ENCODE measurements at places on chromosomes 7 and 10.

- no peak for DNase-seq
These were observed 36.6 kb upstream of the BHLHA15 start for GRCh38 chr7:98174334-98175259.

DNA sequence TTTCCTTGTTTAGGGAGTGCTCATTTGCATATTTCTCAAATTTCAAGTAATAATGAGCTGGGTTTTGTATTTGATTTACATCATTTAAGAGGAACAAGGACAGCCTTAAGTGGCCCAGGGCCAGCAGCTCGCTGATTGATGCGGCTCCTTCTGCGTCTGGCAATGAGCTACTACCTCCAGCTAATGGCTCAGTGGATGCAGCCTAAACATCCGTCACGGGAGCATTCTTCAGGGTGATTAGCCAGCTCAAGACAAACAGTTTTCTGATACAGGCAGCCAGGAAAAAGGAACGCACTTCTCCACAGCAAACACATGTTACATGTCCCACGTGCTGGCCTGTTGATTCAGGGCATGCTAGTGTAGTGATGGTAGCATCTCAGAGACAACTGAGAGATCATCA is 169.3 kb upstream of the TCERG1L start:
- DNase-seq = no peak

GRCh38 chr10:6234371-6234770 is 31.6 kb downstream of the PFKFB3 start:
- no peak for DNase-seq

GRCh38 chr7:2508327-2509215 is 11.0 kb upstream of the LFNG start:
- no peak for DNase-seq

DNA sequence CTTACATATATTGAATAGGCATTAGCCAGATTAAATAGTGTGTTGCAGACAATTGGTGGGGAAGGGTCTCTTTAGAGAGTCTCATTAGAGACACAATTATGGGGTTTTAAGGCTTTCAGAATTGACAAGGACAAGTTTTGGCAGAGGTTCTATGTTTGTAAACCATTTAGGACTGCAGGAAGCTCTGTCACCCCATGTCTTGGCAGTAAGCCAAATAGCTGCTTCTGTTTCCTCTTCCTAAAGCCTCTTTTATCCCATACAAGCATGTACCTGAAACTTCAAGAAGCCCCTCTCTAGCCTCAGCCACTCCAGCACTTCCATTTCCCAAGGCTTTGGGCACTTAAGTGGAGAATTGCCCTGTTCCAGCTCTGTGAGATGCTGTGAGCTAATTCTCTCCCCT is 21.8 kb upstream of the LRRC4 start:
- no peak for DNase-seq

GRCh38 chr7:116802746-116803152 is 59.6 kb upstream of the CAPZA2 start:
- peak; percentile 66 for DNase-seq

- no peak for DNase-seq
These were observed 35.8 kb upstream of the SDHAF3 start for GRCh38 chr7:97081521-97082300.

- no peak for DNase-seq
These were observed 120.5 kb upstream of the SEMA3E start for GRCh38 chr7:83769407-83769806.

DNA sequence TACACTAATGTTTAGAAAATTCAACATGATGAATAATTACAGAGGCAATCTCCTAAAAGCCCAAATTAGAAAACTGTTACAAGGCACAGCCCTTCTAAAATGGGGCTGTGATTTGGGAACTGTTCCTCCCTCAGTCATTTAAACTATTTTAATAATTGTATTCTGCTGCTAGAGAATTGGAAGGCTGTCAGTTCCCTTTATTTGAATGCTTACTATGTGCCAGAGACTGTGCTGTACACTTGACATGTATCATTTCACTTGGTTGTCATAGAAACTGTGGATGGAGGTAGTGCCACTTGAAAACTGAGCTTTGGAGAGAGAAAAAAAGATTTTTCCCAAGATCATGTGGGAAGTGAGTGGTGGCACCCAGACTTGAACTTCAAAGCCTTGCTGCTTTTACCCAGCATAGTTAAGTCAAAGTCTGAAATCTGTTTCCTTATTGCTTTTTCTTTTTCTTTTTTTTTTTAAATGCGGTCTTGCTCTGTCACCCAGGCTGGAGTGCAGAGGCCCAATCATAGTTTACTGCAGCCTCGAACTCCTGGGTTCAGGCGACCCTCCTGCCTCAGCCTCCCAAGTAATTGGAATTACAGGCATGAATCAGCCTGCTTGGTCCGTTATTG is 23.6 kb downstream of the UBE2D1 start:
- no peak for DNase-seq

GRCh38 chr10:13048762-13049161 is 47.2 kb upstream of the CCDC3 start:
- DNase-seq = no peak

GRCh38 chr7:121599887-121600286 is 203.8 kb upstream of the FAM3C start:
- no peak for DNase-seq

- no peak for DNase-seq
These were observed 8.3 kb upstream of the SEMA3A start for GRCh38 chr7:84202855-84203254.

- peak; percentile 52 for DNase-seq
These were observed 63.7 kb downstream of the PRKG1 start for GRCh38 chr10:51137756-51138529.

GRCh38 chr7:134622303-134622995 is 24.2 kb upstream of the BPGM start:
- no peak for DNase-seq

- no peak for DNase-seq
These were observed 28.0 kb downstream of the TMEM270 start for GRCh38 chr7:73888959-73889358.

DNA sequence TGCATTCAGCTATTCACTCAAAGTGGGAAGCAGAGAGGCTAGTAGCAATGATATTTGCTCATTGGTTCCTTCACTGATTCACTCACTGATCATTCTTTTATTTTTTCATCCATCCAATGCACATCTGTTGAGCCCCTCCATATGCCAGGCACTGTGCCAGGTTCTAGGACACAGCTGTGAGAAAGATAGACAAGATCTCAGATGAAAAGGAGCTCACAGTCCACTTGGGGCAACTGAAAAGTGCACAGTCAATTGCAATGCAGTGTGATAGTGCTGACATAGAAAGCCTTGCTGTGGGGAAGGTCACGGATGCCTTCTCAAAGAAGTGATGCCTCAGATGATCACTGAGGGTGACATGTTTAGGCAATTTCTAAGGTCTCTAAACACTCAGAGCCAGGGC is 262.3 kb downstream of the PTEN start:
- no peak for DNase-seq

DNA sequence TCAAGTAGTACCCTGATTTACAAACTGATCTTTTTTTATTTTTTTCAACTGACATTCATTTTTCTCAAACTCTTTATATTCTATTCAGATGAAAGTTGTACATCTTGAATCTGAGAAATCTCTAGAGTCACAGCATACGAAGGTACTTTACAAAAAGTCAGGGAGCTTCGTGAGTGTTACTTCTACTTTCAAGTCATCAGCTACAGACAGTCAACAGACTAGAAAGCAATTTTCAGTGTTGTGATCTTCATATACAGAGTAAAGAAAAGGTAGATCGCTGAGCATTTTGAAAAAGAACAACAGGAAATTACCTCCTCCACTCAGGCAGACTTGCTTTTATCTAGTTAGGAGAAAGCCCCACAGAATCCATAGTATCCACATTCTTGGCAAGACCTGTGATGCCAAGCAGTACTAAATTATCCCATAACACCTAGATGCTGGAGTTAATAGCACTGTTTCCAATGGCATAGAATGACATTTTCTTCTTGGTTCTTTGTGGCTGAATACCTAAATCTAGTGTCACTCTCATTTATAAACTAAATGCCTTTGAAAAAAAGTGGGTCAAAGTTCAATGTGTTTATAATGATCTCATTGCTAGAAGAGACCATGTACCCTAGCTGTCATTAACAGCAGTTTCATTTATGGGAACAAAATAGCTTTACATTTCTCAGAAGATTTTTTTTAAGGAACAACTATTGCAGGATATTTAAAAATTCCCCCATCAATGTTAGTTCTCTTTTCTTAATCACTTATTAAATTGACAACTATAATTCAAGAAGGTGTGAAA is 12.0 kb upstream of the ZNF800 start:
- DNase-seq = no peak

DNA sequence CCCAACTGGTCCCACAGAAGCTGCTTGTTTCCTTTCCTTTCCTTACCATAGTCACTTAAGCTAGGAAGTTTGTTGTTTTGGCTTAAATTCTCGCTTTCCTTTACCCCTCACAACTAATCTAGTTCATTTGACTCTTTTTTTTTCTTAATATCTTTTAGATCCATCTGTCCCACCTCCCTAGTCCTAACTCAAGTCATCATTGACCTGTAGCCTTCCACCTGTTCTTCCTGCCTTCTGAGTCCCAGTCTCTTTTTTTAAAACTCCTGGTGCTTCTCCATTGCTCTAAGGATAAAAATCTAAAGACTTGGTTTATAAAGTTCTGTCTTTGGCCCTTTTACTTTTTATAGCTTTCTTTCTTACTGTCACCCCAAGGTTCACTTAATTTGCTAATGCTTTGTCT is 47.6 kb downstream of the RALA start:
- no peak for DNase-seq

GRCh38 chr7:82200601-82201000 is 243.0 kb downstream of the CACNA2D1 start:
- DNase-seq = no peak

DNA sequence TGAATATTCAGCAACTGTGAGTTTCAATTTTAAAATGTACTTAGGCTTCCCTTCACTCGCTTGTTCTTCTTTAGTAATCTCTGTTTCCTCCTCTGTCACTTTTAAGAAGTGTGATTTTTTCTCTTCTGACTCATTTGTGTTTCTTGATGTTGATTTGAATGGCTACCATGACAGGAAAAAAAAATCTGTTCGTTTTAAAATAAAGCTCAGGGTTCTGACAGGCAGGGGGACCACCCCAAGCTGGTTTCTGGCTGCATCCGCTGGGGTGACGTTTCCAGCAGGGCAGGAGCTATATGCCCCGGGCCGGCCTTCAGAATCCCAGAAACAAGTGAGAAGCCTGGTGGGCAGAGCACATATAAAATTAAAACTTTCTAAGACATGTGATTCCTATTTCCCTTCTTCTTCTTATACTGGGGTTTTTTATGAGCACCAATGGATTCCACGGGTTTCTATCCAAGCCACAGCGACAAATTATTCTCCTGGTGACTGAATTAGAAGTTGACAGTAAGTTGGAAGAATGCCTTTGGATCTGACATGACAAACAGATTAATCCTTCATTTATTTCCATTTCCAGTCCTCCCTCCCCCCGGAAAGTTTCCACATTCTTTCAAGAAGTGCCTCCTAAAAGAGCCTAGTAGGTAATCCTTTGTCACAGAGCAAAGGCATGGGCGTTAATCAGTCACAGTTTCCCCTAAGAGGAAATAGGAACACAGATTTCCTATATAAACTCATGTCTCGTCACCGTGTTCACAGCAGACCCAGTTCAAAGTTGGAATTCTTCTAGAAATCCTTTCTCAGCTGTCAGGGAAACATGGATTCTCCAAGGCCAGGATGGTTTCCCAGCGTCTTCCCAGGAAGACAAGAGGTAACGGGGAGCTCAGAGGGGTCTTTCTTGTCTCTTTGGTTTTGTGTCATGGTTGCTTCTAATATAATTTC is 79.9 kb downstream of the PTPRE start:
- DNase-seq = peak; percentile 43

GRCh38 chr10:67140641-67141040 is 214.8 kb downstream of the LRRTM3 start:
- DNase-seq = no peak

- no peak for DNase-seq
These were observed 149.8 kb upstream of the PCBD1 start for GRCh38 chr10:71038091-71038633.

- DNase-seq = no peak
These were observed 78.9 kb upstream of the FOXK1 start for GRCh38 chr7:4602905-4603842.

DNA sequence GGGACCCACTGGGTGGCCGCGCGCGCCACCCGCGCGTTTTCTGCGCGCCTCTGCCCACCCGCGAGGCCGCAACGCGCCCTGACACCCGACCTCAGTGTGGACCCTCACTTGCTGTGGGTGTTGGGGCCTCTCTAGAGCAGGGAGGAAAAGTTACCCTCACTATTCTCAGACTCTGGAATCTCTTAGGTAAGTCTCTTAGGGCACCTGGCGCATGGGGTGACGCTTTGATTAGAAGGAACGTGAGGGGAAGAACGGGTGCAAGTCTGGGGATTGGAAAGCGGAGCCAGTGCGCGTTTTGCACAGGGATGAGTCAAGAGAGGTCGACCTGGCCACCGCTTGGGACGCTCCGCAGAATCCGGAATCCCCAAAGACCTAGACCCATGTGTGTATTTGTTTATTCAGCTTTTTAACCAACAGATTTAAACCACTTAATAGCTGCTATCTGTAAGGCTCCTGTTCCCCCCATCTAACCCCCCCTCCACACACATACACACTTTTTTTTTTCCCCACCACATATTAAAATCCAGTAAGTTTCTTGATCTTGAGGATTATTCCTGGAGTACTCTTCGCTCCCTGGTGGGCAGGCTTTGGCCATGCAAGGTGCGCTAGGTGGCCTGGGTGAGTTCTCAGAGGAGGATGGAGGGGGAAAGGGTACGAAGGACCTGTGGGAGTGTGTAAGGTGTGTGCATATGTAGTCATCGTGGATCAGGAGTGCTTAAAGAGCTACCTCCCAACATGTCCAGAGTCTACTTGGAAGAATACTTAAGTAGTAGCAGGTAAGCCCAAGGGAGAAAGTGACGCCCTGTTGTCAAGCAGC is 169.1 kb upstream of the PPP1R3A start:
- DNase-seq = no peak

DNA sequence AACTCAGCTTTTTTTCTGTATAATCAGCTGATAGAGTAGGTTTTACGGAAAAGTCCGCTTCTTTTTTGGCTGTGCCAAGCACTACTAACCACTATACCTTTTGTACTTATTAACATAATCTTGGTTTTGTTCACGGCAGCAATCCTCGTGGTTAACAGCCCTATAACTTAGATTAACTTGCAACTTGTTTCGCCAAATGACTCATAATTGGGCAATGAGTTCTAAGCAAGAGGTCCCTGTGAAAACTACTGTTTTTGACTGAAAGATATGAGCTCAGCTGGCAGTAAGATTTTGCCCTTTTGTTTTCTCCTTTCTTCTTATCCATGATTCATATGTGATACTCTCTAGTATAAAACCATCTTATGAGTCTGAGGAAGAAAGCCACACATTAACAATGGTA is 345.0 kb upstream of the PCDH15 start:
- DNase-seq = peak; percentile 78

DNA sequence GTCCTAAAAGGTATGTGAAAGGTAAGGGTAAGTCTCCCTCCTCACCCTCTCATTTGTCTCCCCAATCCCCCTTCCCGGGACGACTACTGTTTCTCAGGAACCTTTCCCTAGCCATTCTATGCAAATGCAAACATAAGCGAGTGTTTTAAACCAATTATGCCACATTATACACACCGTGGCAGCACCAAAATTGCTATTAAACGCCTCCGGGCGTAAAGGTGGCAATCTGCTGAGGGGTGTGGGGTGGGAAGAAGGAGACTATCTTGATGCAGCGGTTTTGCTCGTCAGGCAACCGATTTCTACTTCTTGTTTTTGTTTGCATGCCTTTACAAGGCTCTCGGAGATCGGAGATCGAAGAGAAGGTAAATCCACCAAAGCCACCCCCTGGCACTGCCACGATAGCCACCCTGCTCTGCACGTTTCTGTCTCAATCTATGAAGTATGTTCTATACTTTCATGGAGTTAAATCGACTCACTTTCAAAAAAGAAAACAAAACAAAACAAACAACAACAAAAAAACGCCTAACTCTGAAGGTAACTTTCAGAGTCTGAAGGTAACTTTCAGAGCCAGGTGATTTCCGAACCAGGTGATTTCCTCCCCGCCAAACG is 46.0 kb upstream of the CDK1 start:
- no peak for DNase-seq
